Pons (tissue), 1 donor: ENCODE measurements at places on chromosomes 4 and X.

DNA sequence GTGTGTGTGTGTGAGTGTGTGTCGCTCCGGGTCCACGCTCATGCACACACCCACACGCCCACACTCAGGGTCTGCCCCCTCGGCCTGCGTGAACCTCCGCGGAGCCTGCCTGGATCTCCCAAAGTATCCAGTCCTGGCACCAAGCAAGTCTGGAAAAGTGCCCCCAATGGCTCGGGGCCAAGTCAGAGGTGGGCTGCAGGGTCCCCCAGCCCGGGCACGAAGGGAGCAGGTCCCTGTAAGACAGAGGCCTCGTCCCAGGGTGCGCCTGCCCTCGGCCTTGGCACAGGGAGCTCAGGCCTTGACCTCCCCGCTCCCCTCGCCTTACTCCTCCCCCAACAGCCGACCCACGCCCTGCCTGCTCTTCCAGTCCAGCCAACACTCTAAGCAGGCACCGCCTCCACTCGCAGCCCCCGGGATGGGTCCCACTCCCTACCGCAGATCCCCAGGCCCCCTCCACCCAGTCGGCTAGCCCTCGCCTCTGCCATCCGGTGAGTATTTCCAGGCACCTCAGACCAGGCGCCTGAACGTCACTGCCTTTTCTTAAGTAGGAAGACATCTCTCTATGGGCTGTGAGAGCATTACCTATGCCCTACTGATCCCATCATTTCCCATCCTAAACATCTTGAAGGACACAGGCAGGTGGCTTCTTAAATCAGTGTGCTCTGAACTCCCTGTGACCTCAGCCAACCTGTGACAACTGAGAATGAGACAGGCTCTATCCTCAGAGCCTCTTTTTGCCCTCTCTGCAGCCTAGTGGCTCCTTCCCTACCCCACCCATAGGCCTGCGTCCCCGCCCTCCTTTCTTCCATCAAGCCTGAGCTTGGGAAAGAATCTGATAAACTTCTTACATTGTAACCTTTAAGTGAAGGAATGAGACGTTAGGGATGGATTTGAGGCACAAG lies 704 bp downstream of the FAM114A1 start:
- DNase-seq = no peak

DNA sequence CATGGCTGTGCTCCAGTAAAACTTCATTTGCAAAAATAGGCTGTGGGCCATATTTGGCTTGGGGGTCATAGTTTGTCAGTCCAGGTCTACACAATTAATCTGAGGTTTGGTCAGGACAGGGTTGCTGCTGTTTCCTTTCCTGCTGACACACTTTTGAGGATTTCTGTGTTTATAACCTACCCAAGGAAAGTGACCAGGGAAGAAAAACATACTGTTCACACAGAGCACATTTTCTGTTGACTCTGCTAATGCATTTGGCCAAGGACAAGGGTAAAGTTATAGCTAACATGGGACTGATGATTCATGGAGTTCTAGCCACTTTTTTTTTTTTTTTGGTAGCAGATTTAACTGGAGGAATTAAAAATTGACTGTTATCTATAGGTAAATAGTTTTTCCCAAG lies 43.9 kb upstream of the GEMIN8 start:
- DNase-seq = no peak

DNA sequence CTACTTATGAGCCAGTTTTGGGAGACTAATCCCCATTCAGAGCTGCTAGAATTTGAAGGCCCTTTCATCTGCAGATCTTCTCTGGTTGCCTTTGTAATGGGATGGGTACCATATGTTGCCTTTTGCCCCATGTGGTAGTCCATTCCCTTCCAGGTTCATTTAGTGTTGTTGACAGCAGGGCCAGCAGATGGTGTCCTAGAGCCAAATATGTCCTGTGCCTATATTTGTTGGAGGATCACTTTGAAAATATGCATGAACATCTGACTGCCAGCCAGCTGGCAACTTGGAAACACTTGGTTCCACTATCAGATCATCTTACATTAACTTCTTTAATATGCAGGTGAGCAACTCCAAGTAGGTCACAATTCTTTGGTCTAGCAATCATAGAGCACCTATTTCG lies 30.4 kb downstream of the CFAP299 start:
- peak; percentile 46 for DNase-seq

GRCh38 chr4:9979101-9979701 lies 42.1 kb downstream of the SLC2A9 start:
- peak; percentile 35 for DNase-seq

DNA sequence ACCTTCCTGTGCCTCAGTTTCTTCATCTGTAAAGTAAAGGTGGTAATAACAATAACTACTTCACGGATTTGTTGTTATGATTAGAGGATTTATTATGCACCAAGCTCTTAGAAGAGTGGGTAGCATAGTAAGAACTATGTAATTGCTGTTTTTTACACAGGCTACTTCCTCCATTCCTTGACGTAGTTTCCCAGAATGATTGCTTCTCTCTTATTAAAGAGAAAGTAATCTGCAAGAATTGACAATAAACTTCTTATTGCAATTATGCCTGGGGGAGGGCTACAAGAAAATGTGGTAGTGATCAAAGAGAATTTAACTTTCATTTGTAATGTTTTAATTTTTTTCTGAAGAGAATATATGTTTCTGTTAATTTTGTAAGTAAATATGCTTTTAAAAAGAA lies 238.7 kb downstream of the GASK1B start:
- no peak for DNase-seq

DNA sequence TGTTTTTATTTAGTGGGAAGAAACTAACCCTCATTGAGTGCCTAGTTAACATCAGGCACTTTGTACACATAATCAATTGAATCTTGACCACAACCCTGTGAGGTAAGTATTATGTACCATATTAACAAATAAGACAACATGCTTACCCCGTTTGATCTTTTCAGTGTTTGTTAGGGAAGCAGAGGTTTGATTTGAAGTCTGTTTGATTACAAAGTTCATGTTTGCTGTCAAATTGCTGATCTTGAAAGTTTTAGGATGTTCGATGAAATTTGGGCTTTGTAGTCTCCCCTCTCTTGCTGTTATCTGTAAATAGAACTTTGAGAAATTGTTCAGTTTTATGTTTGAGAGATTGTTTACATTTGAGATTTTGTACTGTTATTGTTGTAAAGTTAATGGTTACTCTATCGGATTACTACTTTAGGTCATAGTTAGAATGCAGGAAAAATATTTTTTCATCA lies 13.4 kb upstream of the ADH4 start:
- DNase-seq = no peak

GRCh38 chr4:89048906-89049601 lies 7.9 kb downstream of the FAM13A start:
- DNase-seq = no peak

GRCh38 chrX:95059909-95060308 lies 1385.9 kb downstream of the FAM133A start:
- DNase-seq = no peak

DNA sequence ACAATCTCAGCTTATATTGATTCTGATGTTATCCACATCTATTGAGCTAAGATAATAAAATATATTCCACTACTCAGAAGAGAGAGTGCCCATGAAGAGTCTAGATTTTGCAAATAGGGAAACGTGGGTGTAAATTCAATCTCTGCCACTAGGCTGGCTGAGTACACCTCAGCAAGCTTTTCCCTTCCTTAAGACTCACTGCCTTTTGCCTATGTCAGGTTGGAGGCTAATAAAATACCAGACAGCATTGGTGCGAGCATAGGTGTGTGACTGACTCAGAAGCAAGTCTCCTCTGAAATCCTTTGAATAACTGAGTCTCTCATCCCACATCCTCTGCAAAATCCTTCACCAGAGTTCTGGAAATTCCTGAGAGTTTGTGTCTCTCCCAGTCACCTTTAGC lies 405.4 kb upstream of the CPEB2 start:
- DNase-seq = no peak

- DNase-seq = no peak
Observed at GRCh38 chr4:110202024-110202423, 3.6 kb upstream of the ELOVL6 start.

GRCh38 chr4:24042094-24042493 lies 152.2 kb upstream of the PPARGC1A start:
- no peak for DNase-seq

- no peak for DNase-seq
Observed at GRCh38 chr4:109648266-109648996, 54.8 kb downstream of the CASP6 start.

GRCh38 chrX:46611658-46612362 lies 38.2 kb downstream of the CHST7 start:
- DNase-seq = no peak

DNA sequence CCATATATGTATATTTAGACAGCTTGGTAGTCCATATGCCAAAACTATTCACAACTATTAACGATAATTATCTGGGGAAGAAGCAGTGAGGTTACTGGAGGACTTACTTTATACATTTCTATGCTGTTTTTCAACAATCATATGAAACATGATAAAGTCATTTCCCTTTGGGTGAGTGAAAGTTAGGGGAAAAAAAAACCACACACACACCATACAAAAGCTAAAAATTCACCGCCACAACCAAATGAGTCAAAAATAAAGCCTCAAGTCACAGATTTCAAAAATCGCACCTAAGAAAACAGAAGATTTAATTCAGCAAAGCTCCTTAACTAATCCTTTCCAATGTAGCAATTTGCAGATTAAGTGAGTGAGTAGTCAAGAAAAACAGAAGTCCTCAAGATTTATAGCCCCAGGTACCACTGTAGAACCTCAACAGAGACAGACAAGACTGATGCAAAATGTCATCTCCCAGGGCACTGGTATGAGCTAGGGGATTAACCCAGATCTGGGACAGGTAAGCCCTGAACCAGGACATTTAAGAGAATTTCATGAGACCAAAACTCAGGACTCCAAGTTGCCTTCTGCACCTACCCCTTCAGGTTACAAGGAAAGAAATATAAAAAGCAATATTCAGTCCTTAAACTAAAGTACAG lies 35.1 kb downstream of the SYTL4 start:
- no peak for DNase-seq

DNA sequence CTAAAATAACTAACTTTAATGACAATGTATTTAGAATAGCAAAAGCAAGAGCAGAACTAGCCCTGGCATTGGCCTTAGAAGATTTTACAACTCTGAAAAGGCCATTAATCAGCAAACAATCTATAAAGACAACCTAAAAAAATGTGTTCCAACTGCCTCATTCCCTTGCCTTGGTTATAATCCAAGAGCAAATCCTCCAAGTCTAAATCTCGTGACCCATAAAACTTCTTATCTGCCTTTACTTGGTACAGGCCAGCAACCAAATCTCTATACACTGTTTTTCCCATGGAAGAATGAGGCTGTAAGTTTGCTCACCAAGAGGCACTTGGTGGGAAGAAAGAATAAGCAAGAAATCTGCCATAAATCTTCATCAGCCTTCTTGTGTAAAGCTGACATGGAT lies 175.3 kb upstream of the MID1 start:
- DNase-seq = no peak

- no peak for DNase-seq
Observed at GRCh38 chr4:169741569-169741968, 16.2 kb downstream of the HPF1 start.

- DNase-seq = no peak
Observed at GRCh38 chr4:72394012-72394663, 174.9 kb downstream of the ADAMTS3 start.

DNA sequence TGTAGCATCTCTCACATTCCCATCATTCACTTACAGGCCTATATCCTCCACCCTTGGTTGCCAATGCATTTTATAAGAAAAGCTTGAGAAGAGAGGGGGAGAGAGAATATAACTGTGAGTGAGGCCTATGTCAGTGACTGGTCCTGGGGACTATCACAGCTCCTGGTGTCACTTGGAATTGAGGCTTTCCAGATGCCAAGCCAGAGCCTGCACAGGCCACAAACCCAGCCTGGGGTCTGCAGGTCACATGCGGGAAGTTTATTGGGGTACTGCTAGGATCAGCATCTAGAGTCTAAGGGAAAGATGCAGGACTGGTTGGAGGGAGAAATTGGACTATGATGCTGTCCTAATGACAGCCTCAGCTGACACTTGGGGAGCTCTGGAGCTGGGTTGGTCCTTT lies 47.6 kb downstream of the RTL5 start:
- no peak for DNase-seq

DNA sequence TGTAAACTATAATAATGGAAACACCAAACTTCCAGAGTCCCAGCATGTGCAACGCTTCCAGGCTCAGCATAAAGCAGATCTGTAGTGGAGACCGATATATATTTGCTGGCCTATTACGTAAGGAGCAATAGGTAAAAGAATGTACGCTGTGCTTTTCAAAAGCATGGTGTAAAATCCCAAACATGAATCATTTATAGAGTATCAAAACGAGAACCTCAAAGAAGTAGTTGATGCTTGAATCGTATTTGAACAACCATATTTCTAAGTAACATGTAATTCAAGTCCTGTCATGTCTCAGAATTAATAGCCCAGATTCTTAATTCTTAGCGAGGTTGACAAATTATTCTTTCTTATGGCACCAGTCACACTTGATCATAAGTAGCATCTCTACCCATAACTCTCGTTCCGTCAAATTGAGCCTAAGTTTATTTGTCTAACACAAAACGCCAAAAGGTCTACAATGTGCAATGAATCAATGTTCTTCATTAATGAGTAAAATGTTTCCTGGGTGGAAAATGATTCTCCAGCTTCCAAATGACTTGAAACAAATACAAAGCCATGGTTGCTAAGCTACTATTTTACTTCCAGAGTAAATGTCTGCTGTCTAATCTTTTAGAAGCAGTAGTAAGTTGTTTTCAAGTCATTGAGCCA lies 811.5 kb upstream of the FRG1 start:
- no peak for DNase-seq

- no peak for DNase-seq
Observed at GRCh38 chr4:94757192-94758140, at the start of gene BMPR1B. BMPR1B (plus strand) TSS chr4:94757955; CDS start chr4:95104425, 346,470 bp downstream.

DNA sequence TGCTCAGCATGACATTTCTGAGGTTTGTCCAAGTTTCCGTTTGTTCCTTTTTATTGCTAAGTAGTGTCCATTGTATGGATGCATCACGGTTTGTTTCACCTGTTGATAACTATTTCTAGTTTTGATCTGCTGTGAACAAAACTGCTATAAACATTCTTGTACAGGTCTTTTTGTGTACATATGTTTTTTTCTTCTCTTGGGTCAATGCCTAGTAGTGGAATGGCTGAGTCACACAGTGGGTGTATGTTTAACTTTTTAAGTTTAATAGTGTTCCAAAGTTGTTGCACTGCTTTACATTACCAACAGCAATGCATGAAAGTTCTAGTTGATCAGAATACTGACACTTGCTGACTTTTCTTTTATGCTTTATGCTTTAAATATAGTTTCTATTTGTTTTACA lies 76.7 kb downstream of the MAOB start:
- DNase-seq = no peak

DNA sequence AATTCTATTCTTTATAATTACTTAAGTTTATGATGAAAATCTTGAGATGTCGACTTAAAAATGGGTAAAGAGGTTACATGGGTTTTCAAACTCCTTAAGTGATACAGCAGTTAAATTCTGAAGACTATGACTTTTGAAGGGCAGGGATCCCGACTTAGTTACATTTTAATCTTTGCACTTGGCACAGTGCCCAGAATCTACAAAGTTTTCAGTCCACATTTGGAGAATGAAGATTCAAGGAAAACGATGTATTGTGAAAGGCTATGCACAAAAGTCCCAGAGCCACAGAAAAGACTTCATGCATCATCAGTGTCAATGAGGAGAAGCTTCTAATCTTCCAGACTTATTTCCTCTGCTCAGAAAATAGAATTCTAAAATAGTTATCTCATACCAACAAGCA lies 36.3 kb upstream of the GRPR start:
- no peak for DNase-seq

- DNase-seq = no peak
Observed at GRCh38 chrX:153476666-153477363, 6.4 kb upstream of the HAUS7 start.
